ENCODE measurements at places on chromosomes 12 and 14. TPM values are rescaled to one million over a fixed set of nuclear protein-coding genes. Genes with fewer than 3 reads are reported as not detected.

CLEC9A gene
- total RNA-seq: 0.26 TPM

PLEKHD1 gene
- total RNA-seq: 0.30 TPM

- no peak for DNase-seq
Observed at GRCh38 chr14:58275527-58276190, 22.7 kb upstream of the ARID4A start.

DNA sequence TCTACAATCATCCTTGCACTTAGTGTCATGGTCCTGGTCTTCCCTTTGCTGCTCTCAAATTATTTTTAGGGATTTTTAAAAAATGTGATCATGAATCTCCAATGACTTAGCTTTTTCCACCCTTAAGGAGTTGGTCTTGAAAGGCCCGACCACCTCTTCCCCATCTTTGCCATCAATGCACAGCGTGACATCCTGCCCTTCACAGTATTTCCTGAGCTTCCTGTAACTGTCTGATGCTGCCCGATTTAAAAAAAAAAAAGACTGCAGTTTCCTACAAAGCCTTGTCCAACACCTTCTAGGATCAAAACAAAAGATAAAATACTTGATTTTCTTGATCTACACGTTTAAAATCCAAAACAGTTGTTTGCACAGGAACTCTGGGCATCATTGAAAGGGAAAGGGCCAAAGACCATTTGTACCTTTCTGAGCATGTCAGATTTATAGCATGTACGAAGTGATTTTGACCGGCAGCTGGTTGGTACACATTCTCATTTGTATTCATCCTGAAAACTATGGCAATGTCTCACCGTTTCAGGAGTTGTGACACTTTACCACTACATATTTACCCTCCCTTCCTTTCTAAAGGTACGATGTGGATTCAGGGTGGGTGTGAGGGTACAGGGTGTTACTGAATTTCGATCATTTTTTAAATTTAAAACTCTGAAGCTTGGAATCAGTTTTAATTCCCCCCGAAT is 7.4 kb upstream of the ELK3 start:
- no peak for DNase-seq

- DNase-seq: no peak
Observed at GRCh38 chr12:97229004-97229403, 233.6 kb upstream of the RMST start.

DNA sequence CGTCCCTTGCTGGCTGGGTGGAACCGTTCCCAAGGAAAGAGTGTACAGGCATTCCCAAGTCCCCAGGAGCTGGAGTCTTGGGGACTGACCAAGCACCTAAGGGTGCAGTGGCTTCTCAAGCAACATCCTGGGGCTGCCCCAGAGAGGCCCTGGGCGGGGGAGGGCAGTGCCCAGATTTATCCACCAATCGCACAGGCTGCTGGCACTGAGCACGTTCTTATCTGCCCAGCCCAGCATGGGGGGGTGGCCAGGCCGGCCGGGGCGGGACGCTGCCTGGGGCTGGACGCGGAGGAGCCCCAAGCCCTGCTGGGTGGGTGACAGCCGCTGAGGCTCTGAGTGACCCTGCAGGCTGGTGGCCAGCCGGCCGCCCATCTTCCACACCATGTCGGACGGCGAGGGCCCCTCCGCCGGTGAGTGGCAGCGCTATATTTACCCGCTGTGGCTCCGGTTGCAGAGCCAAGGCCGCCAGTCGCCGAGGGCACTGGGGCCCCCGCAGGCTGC is 53.4 kb downstream of the CYP46A1 start:
- peak; percentile 91 for DNase-seq

DNA sequence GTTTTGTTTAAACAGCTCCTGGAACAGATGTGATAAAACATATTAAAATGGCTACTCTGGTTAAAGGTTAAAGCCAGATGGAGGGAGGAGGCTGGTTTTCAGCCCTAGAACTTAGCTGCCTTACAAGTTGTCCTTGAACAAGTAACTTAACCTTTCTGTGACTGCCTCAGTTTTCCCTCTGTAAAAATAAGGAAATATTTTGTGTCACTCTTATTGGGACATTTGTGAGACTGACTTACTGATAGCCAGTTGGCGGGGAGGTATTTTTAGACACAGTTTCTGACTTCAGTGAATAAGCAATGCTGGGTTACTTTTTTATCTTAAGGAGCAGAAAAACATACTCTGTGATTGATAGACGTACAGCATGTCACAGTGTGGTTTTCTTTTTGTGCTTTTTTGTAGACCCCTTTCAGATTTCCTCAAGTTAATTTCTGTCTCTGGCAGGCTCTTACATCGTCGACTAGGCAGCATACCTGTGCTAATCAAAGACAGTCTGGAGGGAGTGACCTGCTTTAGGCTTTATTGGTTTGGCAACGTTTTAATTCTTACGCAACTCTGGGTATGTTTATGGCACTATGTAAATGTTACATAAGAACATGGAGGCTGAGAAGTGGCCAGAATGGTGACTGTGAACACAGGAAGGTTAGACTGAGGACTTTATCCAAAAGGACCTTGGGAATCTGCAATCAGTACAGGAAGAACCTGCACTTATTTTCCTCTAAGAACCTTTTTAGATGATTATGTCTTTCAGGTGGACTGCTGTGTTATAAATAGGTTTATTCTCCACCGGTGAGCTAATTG is 3.3 kb downstream of the ACVR1B start:
- no peak for DNase-seq

- DNase-seq: no peak
Observed at GRCh38 chr12:74915718-74916117, 293.9 kb downstream of the KCNC2 start.

GRCh38 chr14:98599082-98599481 is 672.9 kb downstream of the BCL11B start:
- DNase-seq: no peak

Data from aorta (tissue), 5 donors.